ENCODE measurements at places on chromosomes 7 and 10.
A peak's percentile ranks its signal among the peaks of the same experiment; 100 is the strongest.

DNA sequence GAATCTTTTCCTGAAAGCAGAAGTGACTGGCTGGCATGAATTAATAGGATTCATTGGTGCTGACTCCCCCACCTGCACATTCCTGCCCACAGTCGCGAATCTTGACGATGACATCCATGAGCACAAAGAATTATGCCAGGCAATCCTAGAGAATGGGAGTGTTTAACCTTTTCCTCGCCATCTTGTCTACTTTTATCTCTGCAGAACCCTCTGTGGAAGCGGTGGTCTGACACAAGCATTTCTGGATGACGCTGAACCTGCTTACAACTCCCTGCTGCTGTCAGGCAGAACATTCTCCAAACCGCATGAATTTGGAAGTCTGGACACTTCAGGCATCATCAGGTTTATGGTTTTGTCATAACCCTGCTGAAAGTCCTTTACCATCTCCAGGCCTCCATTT lies 36.5 kb downstream of the KLF6 start:
- no peak for DNase-seq

- DNase-seq = peak; percentile 34
Measured at GRCh38 chr10:97361537-97361901, 27.0 kb upstream of the FRAT2 start.

DNA sequence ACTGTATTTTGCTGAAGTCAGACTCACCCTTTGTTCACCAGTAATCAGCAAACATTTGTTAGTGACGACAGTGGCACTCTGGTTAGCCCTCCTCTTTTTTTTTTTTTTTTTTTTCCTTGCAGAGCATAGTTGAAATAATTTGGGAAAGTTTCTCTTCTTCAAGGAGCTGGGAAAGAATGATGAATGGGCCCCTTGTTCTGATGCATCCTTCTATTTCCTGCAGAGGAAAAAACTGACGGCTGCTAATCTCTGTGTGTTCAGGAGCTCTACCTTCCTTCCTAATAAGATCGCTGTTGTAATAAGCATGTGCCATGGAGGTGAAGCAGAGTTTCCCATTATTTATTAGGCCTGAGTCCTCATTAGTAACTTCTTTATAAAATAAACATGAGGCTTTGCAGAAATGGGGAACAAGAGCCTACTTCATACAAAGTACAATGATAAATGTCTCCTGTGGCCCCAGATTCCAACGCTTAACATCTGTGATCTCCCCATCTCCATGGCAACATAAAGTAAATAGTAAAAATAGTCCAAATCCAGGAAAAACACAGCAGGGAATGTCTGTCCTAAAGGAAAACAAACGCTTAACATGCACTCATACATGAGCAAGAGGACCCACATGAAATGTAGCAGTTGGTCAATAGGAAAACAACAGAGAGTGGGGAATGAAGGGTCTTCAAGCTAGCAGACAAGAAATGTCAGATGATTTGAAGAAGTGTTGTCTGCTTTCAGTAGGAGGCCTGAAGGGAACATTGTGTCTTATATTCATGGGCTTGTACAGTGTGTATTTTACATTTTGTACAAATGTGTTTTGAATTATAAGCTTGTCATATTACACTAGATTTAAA lies 59.1 kb upstream of the CALD1 start:
- no peak for DNase-seq

DNA sequence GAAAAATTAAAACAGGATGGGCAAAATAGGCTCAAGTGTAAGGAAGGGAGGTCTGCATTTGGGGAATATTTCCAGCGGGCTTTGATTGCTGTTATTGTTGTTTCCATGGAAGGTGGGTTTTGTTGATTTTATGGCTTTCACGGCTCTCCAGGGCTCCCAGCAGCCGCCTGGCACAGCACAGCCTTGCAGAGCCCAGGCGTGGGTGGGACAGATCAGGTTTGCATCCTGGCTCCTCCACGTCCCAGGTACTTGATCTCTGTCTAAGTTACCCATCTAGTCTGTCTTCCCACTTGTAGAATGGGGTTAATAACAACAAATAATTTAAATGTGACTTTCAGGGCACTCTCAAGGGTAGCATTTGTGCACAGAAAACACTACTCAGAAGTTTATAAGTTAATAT lies 45.2 kb downstream of the HTR5A start:
- DNase-seq = no peak

- DNase-seq = no peak
Measured at GRCh38 chr7:102463841-102464576, 654 bp downstream of the ALKBH4 start.

- DNase-seq = no peak
Measured at GRCh38 chr10:113213035-113213434, 263.0 kb downstream of the TCF7L2 start.

- no peak for DNase-seq
Measured at GRCh38 chr10:124106241-124106879, 13.0 kb upstream of the CHST15 start.

GRCh38 chr10:94292434-94293090 lies 70.2 kb downstream of the NOC3L start:
- no peak for DNase-seq

GRCh38 chr7:108234281-108234680 lies 104.1 kb upstream of the LAMB4 start:
- DNase-seq = no peak

DNA sequence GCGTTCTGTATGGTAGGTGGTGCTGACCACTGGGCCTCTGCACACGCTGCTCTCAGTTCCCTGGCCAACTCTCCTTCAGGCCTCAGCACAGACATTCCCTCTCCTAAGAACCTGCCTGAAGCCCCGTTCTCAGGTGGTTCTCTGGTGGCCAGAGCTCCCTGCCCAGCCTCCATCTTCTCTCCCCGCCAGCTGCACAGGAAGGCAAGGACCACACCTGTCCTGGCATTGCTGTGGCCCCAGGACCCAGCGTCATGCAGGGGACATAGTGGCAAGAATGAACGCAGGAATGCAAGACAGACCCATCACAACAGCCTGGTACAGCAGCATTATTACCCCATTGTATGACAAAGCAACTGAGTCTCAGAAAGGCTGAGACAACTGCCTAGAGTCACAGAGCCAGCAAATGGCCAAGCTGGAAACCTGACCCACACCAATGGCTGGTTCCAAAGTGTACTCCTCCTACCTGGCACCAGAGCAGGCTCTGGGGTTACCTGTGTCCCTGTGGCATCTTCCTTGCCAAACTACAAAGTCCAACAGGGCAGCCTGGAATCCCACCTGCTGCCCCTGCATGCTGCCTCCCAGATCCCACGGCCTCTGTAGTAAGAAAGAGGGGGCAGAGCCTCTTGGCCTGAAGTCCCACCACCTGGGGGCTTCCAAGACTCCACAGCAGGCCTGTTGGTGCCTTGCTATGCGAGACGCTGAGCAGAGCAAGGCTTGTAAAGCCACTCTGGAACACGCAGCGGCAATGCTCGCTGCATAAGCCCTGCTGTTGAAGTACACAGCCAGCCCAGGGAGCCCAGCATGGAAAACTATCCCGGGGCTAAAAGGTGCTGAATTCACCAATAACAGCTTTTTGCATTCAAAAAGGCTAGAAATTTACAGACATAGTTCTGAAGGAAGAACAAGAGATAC lies 73.3 kb downstream of the CHST15 start:
- no peak for DNase-seq

DNA sequence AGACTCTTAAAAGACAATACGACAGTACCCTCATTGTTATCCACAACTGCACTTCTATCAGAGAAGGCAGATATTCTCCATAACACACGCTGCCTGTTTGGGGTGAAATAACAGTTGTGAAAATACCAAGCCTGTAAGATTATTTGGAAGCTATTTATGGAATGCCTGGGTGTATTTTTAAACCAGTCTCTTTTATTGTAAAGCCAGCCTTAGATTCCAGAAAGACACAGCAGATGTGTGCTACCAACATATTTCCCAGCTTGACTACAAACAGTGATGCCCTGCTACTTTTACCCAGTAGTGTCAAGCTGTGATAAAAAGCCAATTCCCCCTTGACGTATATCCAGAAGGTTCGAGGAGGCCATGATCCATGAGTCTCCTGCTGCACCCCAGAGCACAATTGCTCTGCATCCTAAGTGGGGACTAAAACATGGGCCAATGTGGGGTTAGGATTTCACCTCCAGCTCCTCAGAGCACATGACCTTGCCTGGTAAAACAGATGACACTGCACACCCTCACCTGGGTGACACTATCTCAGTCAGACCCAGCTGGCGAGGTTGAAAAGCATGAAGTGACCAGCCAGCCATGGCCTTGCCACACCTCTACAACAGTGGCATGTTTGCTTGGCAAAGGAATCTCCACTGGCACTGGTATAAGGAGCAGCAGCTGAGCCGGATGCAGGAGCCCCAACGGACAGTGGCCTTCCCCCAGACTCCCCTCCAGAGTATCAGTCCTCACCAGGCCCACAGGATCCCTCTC lies 62.2 kb downstream of the GFRA1 start:
- no peak for DNase-seq

- DNase-seq = no peak
Measured at GRCh38 chr10:49255883-49256282, 43.1 kb upstream of the C10orf71 start.

DNA sequence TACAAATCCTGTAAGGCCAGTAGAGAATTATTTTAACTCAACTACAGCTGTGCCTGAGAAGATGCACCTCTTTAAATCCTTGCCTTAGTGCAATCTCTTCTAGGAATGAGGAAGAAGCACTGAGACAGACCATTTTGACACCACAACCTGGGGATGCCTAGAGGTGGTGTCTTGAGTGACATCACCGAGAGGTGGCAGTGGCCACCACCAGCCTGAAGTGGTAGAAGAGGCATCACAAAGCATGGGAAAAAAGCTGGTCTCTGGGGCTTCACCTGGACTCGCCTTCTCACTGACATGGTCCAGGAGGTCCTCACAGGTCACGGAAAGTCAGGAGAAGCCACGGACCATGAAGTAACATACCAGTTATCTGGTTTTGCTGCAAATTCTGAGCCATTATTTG lies 99.2 kb upstream of the PDLIM1 start:
- DNase-seq = no peak

DNA sequence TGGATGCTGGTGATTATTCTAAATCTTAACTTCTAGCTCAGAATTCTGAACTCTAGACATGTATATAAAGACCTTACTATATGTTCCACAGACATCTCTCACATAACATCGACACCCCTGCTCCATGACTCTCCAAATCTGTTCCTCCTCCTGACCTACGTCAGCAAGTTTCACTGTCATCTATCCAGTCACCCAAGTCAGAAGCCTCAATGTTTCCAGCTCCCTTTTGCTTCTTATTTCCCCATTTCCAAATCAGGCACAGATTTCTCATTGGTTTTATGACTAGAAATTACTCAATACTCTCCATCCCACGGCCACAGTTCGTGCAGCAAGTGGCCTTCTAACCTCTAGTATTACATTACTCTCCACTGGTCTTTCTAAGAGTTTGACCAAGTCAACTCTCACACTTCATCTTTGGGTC lies 28.5 kb downstream of the EPC1 start:
- DNase-seq = no peak

- no peak for DNase-seq
Measured at GRCh38 chr7:151306374-151306773, 35.2 kb upstream of the NUB1 start.

GRCh38 chr10:81036257-81036656 lies 498.6 kb downstream of the SH2D4B start:
- DNase-seq = no peak

DNA sequence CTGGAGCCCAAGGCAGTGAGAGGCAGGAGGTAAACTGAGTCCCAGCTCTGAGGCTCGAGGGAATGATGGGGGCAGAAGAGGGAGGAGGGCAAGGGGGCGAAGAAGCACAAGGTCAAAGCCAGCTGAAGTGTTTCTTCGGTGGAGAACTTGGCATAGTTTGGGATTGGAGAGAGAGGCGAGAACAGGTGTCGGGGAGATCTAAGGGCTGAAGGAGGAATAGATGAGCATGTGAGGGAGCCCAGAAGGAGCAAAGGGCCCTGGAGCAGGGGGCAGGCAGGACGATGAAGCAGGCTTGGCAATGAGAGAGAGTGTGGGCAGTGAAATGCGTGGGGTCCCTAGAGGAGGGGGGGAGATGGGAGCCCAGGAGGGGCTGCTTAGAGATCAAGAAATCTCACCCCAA lies 35.9 kb downstream of the SH3PXD2A start:
- DNase-seq = no peak

GRCh38 chr7:75900617-75901315 lies 14.2 kb upstream of the POR start:
- DNase-seq = no peak

DNA sequence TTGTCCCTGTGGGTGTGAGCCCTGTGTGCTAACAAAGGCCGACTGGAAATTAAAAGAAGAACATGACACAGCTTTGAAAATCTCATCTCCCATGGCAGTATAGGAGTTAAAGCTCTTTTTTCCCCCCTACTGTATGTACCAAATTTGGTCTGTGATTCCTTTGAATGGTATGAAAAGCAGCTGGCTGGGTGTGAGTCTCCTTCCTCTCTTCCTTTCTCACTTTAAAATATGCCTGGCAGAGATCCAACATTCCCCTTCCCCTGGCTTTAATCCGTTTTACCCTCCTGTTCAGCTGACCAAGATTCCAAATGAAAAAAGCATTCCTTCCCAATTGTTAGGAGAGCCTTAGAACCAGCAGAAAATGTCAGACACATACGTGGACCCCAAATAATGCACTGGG lies 225.0 kb upstream of the CELF2 start:
- DNase-seq = no peak

DNA sequence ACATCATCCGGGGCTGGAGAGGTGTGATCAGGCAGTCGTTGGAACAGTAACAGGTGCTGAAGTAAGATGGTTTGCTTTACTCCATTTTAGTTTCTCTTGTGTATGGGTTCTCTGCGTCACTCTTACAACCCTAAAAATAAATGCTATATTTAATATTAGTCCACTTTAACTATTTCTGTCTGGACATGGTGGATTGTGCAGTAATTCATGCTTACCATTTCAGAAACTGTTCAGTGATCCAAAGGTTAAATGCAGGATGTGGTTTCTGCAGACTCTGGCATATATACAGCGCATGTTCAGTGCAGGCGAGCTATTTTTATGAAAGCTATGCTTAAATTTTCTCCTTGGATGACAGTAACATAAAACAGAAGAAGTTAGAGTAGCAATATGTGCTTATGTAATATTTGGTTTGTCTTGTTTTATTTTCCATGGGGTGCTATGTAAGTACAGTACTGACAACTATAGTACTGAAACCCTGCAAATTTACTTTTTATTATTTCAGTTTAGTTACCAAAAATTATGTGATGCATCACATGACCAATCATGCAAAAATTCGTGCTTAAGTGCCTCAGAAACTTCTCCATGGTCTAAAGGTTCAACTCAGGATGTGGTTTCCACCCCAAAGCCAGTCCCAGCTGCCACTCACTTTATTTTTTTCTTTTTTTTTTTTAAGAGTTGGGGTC lies 46.6 kb upstream of the GRID1 start:
- DNase-seq = no peak

GRCh38 chr10:80170641-80171040 lies 34.7 kb downstream of the ANXA11 start:
- no peak for DNase-seq

- no peak for DNase-seq
Measured at GRCh38 chr10:14023673-14024328, 306.9 kb downstream of the FRMD4A start.

DNA sequence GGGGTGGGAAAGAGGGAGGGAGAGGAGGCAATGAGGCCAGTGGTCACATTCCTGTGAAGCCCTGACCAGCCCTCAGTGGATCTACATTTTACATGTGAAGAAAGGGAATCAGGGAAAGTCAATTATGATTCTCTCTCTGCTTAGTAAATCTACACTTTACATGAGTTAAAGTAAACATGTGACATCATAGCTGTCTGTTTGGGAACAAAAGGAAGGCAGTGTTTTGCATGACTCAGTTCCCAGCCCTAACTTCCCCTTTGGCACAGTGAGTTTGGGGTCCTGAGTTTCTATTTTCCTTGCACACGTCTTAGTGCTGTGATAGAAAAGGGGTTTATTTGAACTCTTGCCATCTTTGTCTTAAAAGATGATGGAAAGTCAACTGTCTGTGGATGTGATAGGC lies 615.1 kb downstream of the SDK1 start:
- DNase-seq = no peak

All from head of caudate nucleus (tissue), 42 donors.